ENCODE measurements at places on chromosomes 12 and 14. TPM values are rescaled to one million over a fixed set of nuclear protein-coding genes. Genes with fewer than 3 reads are reported as not detected.

Gene SLC2A13
- polyA plus RNA-seq, result 1.4 TPM

Gene OTX2
- not detected for polyA plus RNA-seq

Gene IKBIP
- 4.9 TPM for polyA plus RNA-seq

Gene CLBA1
- polyA plus RNA-seq, result 1.2 TPM

Gene PELI2
- 1.0 TPM for polyA plus RNA-seq

Gene DHRS2
- not detected for polyA plus RNA-seq

Gene ARHGEF25
- not detected for polyA plus RNA-seq

Gene SARNP
- 104 TPM for polyA plus RNA-seq

Gene TAS2R19
- not detected for polyA plus RNA-seq

Gene RNASE4
- not detected for polyA plus RNA-seq

Gene PCED1B
- 127 TPM for polyA plus RNA-seq

Gene MDP1
- polyA plus RNA-seq, result 33.8 TPM

Gene STAB2
- polyA plus RNA-seq, result not detected

Gene IL26
- not detected for polyA plus RNA-seq

Gene SLC38A2
- polyA plus RNA-seq, result 52.0 TPM

Gene HOXC12
- not detected for polyA plus RNA-seq

Gene SPRYD3
- polyA plus RNA-seq, result 49.4 TPM

Gene TOMM20L
- not detected for polyA plus RNA-seq

Gene P2RX2
- not detected for polyA plus RNA-seq

Gene KCNMB4
- 0.64 TPM for polyA plus RNA-seq

Gene RERGL
- polyA plus RNA-seq, result not detected

Gene FRS2
- polyA plus RNA-seq, result 11.1 TPM

Gene RILPL1
- 0.23 TPM for polyA plus RNA-seq

Gene RTN1
- not detected for polyA plus RNA-seq

Gene MYH6
- polyA plus RNA-seq, result not detected

Gene RPL10L
- polyA plus RNA-seq, result not detected

Gene IRAK3
- polyA plus RNA-seq, result not detected

Gene FITM1
- 0.52 TPM for polyA plus RNA-seq

Gene EIF2S3B
- 0.88 TPM for polyA plus RNA-seq

Gene HOXC5
- not detected for polyA plus RNA-seq

Gene SERPINA6
- not detected for polyA plus RNA-seq

Gene NRL
- polyA plus RNA-seq, result 3.0 TPM

Gene MANSC4
- not detected for polyA plus RNA-seq

Gene FGF23
- not detected for polyA plus RNA-seq

Gene KRT2
- 3.4 TPM for polyA plus RNA-seq

Gene SRRM4
- polyA plus RNA-seq, result not detected

Data from naive thymus-derived CD8-positive, alpha-beta T cell (primary cell).